Effector memory CD4-positive, alpha-beta T cell (primary cell): ENCODE measurements at places on chromosomes 11 and 22.

GRCh38 chr11:34439610-34440198 is 970 bp downstream of the CAT start:
- no peak for DNase-seq

GRCh38 chr11:6925007-6925577 is 1.1 kb upstream of the ZNF215 start:
- no peak for DNase-seq

GRCh38 chr22:48874956-48875355 is 952.7 kb downstream of the BRD1 start:
- no peak for DNase-seq

- DNase-seq: no peak
Measured at GRCh38 chr22:18114976-18115652, 4.5 kb downstream of the TUBA8 start.

DNA sequence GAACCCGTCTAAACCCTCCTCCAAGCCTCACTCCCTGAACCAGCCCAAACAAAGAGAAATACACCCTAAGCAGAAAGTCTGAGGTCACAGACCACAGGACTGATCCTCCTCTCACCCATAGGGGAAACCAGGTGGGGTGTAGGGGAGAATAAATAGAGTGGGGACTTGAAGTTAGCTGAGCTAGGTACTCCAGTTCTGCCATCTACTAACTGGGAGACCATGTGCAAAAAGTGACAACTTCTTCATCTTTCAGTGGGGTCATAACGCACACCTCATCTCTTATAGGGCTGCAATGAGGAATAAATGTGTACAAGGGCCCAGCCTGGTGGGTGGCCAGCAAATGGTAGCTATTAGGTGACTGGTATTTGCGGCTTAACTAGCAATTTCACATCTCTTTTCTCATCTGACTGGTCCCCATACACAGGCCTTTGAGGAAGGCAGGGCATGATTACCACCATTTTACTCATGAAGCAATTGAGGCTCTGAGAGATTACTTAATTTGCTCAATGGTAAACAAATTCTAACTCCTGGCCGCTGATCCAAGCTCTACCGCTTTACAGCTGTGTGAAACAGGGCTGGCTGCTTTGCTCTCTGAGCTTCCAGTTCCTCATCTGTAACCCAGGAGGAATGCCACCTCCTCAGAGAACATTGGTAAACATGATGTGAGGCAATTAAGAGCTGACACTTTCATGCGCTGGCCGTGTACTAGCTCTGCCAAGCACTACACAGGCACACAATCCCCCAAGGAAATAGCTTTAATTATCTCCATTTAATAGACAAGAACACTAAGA is 16.6 kb downstream of the TBC1D10A start:
- DNase-seq: no peak

GRCh38 chr11:62024936-62025486 is 57.6 kb upstream of the FTH1 start:
- no peak for DNase-seq

DNA sequence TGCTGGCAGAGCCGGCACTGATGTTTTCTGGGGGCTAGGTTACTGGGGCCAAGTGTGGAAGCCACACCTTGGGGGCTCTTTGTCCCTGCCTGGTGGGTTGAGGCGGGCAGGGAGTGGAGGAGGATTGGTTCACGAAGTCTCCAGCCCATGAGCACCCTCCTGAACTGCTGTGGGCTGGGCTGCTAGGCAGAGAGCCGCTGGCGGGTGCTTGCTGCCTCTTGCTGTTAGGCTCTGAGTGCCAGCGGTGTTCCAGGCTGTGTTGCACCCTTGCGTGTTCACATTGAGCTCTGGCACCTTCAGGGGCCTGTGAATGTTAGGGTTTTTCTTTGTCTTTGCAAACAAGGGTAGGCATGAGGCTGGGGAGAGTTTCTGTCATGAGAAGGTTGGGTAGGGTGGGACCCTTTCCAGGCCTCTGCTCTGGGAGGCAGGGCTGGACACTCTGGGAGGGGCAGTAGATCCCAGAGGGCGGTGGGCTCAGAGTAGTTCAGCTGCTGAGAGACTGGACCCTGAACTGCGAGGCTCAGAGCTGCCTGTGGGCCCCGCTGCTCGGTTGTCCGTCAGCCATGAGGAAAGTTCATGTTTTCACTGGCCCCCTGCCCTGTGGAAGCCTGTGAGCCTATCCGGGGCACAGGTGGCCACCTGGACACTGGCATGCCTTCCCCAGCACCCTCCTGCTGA is 24.0 kb upstream of the TMEM191C start:
- no peak for DNase-seq

- no peak for DNase-seq
Measured at GRCh38 chr11:65307298-65308229, 7.1 kb upstream of the CDC42EP2 start.

- DNase-seq: no peak
Measured at GRCh38 chr22:17966403-17966717, 58.0 kb downstream of the MICAL3 start.

GRCh38 chr11:83046621-83047172 is 25.0 kb downstream of the RAB30 start:
- no peak for DNase-seq

- no peak for DNase-seq
Measured at GRCh38 chr11:102359372-102359771, 12.4 kb downstream of the BIRC2 start.

DNA sequence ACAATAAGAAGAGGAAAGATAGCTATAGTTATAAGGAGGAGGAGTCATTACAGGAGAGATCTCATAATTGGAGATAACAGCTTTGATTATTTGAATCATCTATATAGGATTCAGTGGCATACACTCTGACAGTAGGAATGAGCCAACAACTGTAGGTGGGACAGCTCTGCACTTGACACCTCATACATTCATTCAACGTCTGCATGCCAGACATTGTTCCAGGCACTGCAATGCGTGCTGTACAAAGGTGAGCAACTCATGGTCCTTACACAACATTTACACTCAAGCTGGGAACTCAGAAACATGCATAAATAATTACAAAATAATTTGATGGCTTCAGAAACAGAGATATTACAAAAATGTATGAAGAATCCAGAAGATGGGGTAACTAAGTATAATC is 154.3 kb downstream of the MSANTD4 start:
- no peak for DNase-seq
